Stimulated activated CD8-positive, alpha-beta memory T cell treated with anti-CD3 and anti-CD28 coated beads, Interleukin-7, amount 100 ng/mL, for 48 hours (primary cell): ENCODE measurements at places on chromosomes 5 and 9.

DNA sequence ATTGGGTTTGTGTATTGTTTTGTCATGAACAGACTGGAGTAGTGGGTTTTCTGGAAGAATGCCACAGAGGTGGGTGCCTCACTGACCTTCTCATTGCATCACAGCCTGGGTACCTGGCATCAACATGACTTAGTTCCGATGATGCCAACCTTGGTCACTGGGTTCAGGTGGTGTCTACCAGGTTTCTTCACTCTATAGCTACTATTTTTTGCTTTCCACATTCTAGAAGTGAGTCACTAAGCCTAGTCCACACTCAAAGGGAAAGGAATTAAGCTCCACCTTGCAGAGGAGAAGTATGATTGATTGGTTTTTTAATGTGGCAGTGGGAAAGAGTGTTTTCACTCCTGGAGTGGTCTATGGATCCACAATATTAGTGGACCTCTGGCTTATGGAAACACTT, 391.9 kb downstream of the DMRT2 start:
- no peak for DNase-seq

DNA sequence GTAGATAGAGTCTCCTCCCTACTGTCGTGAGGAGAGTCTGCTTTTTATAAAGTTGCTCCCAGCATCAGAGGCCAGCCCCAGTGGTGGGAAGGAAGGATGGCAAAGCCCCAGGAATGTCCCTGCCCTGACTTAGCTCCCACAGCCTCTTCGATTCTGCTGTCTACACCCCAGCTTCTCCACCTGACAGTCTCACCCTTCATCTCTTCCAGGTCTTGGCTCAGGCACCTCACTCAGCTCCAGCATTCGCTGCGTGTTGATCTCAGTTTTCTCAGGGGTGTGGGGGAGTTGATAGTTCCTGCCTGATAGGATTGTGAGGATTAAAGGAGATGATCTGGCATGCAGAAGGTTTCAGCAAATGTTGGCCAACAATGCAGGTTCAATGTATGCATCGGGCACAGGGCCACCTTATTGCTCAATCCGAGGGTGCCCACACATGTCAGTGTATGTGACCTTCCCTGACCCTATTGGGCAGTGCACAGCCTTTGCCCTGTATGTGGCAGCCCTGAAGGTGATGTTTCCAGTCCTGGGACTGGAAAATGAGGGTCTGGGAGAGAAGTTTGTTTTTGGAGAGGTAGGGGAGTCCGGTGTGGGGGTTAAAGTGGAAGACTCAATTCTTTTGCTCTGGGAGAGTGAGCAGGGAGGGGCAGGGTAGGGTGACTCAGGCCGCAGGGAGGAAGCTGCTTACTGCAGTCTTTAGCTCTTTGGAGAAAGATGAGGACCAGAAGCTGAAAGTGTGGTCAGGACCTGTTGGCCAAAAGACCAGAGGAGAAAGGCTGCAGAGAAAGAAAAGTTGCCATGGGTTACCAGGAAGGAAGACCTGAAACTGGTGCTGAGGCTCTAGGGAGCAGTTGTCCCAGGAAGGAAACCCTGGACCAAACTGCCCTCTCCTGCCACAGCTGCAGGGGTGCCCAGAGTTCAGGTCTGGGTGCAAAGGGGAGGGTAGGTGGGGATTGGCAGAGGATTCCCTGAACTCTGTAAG, 153.2 kb downstream of the MACROH2A1 start:
- DNase-seq: no peak

GRCh38 chr9:34279411-34279810, 49.7 kb downstream of the KIF24 start:
- DNase-seq: no peak

DNA sequence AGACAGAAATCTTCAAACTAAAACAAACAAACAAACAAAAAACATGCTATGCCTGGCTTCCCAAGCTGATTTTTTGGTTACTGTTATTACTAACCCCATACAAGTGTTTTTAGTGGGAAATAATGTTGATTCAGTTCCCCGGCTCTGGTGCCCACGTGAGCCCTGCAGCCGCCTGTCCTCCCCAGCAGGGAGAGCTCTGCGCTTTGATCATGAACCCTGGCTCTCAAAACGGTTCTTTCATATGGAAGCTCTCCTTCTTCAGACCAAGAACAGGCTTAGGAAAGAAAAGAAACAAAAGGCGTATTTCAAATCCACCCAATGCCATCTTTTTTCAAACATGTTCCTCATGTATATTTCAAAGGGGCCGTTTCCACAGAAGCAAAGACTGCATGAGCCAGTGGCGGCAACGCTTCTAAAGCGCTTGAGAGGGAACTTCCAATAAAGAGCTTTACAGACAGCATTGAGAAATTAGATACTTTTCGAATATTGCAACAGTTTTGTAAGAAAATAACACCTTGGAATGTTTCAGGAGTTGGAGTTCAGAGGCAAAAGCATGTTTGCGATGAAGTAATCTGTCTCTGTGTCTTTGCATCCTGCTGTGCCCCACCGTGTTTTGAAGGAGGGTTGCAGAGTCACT, 74.8 kb downstream of the ICE1 start:
- no peak for DNase-seq

- no peak for DNase-seq
These were observed 17.9 kb downstream of the MRNIP start for GRCh38 chr5:179840766-179841165.

- DNase-seq: no peak
These were observed 75.7 kb upstream of the ACOT12 start for GRCh38 chr5:81469676-81470075.

DNA sequence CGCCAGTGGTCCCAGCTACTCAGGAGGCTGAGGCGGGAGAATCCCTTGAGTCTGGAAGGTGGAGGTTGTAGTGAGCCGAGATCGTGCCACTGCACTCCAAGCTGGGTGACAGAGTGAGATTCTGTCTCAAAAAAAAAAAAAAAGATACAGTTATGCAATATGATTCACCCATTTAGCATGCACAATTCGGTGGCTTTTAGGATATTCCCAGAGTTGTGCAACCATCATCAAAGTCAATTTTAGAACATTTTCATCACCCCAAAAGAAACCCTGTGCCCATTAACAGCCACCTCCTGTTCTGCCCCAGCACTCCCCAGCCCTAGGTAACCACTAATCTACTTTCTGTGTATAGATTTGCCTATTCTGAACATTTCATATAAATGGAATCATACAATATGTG, 4.3 kb upstream of the DHFR start:
- DNase-seq: no peak

- no peak for DNase-seq
These were observed 89.6 kb downstream of the TARS1 start for GRCh38 chr5:33530183-33531036.

GRCh38 chr9:83432877-83433550, 105.2 kb downstream of the FRMD3 start:
- DNase-seq: no peak

DNA sequence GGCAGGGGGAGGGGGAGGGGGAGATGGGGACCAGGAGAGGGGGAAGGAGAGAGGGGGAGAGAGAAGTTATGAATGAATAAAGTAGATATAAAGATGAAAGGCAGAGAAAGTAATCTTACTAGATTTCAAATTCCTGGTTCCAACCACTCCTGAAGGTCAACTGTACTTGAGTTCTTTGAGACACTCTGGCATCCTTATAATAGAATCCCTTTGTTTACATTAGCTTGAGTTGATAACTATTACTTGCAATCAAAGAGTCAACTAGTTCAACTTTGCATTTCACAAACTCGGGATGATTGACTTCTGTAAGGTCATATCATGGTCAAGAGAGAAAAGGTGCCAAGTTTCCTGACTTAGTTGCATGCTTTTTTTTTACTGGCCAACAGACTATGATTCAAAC, 42.2 kb downstream of the BAAT start:
- no peak for DNase-seq

DNA sequence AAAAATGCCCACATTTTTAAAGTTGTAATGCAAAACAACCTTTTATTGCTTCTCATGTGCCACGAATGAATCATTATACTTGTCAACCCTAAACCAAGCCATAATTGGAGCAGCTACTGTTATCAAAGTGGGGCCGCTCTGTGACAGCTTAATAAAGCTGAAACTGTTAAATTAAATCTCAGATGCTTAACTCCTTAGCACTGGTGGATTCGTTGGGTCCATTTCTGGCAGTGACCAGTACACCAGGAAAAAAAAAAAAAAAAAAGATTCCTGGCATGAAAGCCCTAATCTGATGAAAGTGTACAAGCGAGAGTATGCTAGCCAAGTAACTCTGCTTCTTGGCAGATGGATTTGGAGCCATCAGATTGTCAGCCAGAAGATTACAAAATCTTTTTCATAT, 164.8 kb downstream of the ZSWIM6 start:
- no peak for DNase-seq

DNA sequence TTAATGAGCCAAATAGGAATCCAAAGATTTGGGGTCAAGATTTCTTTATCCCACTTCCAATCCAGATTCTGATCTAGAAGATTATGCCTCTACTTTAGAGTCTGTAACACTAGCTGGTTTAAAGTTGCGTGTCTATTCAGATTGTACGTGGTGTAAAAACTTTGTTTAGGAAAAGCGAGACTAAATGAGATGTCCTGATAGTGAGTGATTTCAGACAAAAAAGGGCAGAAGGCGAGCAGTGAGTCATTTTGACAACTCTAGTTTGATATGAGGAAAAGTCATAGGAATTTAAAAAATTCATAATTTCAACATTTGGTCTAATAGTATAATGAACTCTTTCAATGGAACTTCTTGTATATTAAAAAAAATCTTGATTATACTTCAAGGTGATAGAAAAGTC, 119.6 kb upstream of the KLF9 start:
- no peak for DNase-seq

- DNase-seq: no peak
These were observed 1.5 kb downstream of the VAV2 start for GRCh38 chr9:133990366-133991213.

DNA sequence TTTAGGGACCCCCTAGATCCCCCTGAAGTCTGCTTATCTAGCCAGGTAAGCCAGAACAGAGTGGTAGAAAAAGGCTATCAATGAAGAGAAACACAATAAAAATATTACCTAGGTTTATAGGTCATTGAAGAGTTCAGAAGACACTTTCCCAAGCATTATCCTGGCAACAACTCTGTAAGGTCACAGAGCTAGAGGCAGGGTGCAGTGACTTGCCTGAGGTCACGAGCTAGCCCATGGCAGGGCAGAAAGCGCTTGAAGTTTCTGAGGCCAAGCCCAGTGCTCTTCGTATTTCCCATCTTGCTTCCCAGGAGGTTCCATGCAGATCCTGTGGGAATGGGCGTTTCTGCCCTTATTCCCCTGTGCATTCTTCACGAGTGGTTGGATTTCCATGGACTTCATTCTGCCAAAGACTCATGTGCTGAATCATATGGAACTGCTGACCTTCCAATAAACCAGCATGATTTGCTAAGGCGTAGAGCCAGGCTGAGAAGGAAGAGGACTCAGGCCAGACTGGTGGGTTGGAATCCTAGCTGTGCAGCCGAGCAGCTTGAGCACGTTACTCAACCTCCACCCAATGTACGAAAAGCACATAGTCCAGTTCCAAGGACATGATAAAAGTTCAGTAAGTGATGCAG, 22.1 kb downstream of the TRMO start:
- DNase-seq: no peak

DNA sequence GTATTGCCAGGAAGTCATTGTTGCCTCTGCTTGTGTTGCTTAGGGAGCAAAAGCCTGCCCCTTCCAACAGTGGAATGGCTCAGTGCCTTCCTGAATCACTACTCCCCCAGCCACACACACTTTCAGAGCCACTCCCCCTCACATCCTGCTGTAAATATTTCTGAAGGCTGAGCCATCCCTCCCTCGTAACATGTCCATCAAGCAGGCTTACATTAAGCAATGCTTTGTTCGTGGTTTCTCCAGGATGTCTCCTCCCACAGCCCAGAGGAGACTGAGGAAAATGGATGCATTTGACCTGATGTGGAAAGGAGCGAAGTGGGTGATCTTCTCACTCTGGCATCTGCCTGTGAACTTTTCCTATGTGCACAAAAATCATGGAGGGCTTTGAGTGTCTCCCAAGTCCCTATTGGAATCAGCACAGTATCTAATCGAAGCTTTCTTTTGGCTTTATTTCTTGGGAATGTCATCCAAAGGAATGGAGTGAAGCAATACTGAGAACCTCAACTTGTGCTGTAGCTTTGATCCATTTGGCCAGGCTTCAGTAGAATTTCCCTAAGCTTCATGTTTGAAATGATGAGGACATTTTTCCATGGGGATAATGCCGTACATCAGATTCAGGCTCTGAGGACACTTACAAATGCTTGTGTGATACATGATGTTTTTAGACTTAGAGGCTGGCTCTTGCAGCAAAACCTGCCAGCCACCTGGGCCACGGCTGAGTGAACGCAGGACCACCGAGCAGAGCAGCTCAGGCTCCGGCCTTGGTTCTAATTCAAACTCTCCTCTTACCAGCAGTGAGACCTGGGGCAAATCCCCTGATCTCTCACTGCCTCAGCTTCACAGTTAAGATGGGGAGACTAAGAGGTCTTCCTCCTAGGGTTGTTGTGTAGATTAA, 389.1 kb downstream of the ENC1 start:
- no peak for DNase-seq

DNA sequence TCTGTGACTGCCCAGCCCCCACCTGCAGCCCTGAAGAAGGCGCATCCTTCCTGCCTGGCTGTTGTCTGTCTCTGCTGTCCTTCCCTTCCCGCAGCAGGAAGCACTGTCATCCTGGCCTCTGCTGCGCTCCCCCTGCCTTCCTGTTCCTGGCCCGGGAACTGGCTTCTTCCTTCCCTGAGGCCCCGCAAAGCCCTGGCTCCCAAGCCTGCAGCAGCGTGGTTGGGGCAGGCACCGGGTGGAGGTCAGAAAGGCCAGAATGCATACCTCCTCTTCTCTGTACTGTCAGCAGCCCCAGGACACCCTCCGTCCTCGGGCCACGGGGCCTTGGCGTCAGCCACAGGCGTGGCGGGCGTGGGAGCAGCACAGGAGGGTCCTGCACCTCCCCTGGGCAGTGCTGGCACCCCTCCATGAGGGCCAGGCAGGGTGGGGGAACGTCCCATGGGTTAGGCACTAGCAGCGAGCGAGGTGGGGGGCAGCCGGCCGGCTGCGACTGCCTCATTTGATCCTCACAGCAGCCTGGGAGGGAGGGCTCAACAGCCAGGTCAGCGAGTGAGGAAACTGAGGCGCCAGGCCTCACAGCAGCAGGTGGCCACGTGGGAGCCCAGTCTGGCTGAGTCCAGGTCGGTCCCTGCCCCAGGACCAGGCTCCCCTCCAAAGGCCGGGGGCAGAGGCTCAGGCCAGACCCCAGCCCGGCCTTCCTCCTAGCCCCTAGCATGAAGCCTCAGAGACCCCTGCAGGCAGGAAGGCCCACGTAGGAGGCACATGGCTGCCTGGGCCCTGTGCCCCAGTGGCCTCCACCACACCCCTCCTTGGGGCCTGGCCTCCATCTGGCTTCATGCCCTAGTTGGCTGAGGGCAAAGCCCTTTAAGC, 9.4 kb downstream of the FLT4 start:
- DNase-seq: no peak
